ENCODE measurements at places on chromosomes 1 and 21.

GRCh38 chr1:32900956-32901822, at the start of gene TMEM54:
Gene TMEM54 (minus strand): TSS chr1:32901389. CDS start chr1:32901238, 151 bp downstream.
- no peak for DNase-seq

DNA sequence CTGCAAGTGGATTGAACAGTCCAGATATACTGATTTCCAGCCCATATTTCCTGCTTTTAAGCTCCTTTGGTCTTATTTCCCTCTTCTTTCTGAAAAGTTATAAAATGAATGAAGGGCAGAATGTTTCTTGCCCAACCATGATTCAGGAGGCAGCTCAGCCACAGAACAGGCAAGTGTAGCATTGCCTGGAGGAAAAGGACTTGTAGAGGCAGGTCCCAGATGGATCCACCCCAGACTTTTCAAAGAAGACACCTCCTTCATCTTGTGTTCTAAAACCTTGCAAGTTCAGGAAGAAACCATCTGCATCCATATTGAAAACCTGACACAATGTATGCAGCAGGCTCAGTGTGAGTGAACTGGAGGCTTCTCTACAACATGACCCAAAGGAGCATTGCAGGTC, at the start of gene CLCA2:
Gene CLCA2, plus strand, starts transcription at position 299 of the 400 bp plus-strand sequence. Its CDS starts 77 bp downstream, at position 376.
- DNase-seq = no peak

- DNase-seq = no peak
Observed at GRCh38 chr1:116832932-116833578, 76.7 kb upstream of the PTGFRN start.

- peak; percentile 62 for DNase-seq
Observed at GRCh38 chr1:228172591-228173527, 7.3 kb downstream of the IBA57 start.

- DNase-seq = no peak
Observed at GRCh38 chr21:44905728-44906090, 15.0 kb downstream of the ITGB2 start.

GRCh38 chr1:116377541-116378529, 4.8 kb downstream of the ATP1A1 start:
- peak; percentile 90 for DNase-seq

DNA sequence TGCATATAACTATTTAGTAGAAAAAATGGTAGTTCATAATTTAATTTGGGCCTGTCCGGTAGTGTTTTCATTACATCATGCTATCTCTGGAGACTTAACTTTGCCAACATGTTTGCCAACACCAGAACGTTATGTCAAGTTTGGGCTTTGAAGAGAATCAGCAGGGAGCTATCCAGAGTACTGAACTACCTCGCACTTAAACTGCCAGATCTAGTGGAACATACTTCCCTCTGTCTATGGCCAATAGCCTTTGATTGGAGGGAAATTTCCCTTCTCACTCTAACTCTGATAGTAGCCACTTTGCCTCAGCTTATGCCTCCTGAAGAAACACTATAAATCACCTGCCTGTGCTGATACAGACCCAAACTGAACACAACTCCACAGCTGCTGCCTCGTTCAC, 10.0 kb downstream of the LRRC53 start:
- no peak for DNase-seq

DNA sequence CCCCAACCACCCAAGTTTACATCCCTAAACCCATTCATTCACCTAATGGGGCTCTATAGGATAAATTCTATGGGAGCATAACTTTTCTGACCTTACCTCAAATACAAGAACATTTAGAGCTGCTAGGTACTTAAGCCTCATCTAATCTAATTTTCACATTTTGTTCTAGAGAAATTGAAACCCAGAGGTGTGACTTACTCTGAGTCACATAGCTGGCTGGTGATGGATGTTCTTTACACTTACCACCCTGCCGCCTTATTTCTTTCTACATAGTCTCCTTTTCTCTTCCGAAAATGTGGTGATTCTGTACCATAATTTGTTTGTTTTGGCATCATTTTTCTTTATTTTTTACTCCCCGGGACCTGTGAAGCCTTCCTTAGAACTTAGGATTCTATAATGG, 20.3 kb downstream of the TIPRL start:
- DNase-seq = no peak

GRCh38 chr21:15722591-15723324, 7.0 kb upstream of the USP25 start:
- no peak for DNase-seq

GRCh38 chr1:7198664-7199063, 413.4 kb downstream of the CAMTA1 start:
- DNase-seq = peak; percentile 41

DNA sequence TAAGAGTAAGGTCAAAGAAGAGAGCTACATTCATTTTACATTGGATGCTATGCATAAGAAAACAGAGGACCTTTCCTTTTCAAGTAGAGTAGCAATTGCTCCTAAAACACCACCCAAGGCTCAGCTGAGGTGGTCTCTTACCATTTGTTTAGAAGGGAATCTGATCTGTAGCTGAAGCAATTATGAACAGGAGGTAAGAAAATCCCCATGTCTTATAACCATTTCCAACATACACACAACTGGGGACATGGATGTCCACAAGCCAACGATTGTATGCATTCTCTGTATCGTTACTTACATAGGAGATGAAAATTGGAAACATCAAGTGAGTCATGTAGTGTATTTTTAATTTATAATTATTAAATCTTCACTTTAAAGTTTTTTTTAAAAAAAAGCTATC, 132.0 kb downstream of the AKT3 start:
- DNase-seq = no peak

DNA sequence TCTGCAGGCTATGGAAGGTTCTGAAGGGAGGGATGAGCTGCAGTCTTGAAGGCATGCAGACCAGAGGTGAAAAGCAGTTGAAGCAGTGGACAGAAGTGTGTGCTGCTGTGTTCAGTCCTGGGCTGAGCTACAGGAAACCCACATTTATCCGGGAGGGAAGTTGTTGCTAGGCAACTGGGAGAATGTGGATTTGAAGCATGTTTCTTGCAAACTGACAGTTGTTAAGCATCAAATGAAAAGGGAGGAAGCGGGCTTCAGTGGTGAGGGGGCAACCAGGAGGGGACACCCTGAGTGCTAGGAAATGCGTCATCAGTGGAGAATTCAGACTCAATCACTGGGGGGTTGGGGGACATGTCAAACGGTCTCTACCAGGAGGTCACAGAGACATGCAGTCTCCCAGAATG, 28.7 kb downstream of the ABCA4 start:
- DNase-seq = no peak

GRCh38 chr1:182602935-182603645, 1.1 kb downstream of the RGS16 start:
- DNase-seq = no peak

DNA sequence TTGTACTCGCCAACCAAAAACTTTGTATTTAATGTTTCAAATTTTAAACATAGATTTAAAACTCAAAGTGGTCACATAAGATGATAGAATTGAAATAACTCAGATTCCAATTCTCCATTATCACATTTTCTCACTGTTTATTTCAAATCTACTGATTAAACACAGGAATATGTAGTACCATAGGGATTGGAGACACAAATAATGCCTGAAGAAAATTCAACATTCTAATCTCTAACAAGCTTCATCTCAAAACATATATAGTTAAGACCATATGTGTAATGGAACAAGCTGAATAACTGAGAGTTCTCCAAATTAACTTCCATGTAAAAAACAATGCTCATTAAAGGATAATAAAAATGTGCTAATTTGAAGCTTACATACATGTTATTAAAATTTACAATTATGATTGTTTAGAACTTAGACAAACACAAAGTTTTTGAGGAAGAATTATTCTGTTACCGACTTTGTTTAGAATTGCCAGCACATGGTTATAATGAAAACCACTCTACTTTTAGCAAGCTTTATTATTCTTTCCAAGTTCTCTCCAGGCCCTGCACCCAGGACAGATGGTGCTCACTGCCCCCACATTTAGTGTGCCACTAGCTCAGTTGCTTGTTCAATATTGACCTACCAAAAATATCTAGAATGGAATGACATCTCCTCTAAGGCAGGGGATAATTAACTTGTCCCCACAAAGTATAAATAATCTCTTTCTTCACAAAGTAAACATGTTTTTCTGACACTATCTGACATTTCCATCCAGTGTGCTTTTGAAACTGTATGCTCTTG, 467.2 kb downstream of the TTLL7 start:
- no peak for DNase-seq

- DNase-seq = no peak
Observed at GRCh38 chr1:169724168-169724567, 9.7 kb downstream of the SELE start.

DNA sequence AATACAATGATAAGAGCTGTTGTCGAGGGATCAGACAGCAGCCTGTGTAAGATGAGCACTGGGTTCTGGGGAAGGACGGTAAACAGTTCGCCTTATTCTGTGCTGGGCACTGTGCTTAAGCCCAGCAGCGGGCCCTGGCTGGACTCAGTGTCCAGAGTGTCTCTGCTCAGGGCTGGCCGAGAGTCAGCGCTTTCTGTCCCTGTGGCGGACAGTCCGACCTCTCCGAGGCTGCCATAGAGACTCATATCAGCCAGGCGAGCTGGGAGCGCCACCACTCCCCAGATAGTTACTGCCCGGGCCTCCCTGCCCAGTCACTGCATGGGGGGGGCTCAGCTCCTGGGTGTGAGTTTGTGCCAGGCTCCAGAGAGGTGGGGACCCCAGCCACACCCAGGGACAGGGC, 14.7 kb upstream of the NPHP4 start:
- DNase-seq = peak; percentile 66

DNA sequence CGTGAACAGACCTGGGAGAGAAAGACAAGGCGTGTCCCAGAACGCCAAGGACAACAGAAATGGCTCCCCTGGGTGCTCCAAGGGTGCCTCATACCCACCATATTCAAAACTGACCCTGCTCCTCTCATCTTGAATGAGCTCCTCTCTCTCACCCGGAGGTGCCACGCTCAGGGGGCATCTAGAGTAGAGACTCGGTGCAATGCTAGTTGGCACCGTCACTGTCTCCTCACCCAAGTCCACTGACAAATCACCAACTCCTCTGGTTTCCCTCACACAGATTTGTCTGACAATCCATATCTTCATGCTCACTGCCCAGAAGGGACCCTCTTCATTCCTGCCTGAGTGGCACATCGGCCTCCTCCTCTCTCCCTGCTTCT, 5.0 kb downstream of the TMEM125 start:
- DNase-seq = peak; percentile 34

GRCh38 chr1:208644401-208645160, 400.4 kb upstream of the PLXNA2 start:
- no peak for DNase-seq

DNA sequence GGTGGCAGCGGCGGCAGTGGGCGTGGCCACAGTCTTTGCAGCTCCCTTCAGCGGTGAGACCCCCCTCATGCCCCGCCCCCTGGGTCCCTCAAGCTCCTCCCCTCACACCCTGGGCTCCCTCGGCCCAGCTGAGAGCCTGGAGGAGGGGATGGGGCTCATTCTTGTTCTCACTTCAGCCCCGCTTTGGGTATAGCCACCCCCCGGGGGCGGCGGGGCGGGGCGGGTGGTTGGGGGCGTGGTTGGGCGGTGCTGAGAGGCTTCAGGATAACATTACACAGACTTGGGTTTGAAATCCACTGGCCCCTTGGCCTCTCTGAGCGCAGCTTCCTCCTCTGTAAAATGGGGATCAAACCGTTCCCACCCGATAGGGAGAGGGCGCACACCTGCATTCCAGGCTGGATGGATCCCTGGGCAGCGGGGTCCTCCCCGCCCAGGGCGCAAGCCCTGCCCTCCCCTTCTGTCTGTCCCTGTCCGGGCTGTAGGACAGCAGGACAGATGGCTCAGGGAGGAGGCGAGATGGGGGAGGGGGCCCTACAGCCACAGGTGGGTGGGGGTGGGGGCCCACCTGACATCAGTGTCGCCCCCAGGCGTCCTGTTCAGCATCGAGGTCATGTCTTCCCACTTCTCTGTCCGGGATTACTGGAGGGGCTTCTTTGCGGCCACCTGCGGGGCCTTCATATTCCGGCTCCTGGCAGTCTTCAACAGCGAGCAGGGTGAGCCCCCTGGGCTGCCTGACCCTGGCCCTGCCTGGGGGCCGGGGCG, 5.1 kb downstream of the CLCNKA start:
- DNase-seq = no peak

- DNase-seq = no peak
Observed at GRCh38 chr1:5390504-5390903, 601.7 kb downstream of the NPHP4 start.

GRCh38 chr1:199688133-199688676, 339.3 kb upstream of the NR5A2 start:
- DNase-seq = no peak

DNA sequence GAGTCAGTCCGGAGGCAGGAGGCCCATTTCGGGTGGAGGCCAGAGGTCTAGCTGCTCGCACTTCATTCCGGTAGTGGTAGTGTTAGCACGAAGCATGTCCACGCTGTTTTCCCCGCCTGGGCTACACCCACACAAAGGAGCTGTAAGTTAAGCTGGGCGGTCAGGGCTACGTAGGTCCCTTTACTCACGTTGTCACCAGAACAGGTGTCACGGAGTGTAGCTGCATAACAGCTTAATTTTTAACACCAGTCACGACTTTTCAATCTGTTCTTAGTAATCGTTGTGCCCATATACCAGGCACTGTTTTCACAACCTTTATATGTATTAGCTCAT, 15.6 kb downstream of the HLX start:
- DNase-seq = no peak

- DNase-seq = no peak
Observed at GRCh38 chr1:95537176-95537575, 303.2 kb downstream of the RWDD3 start.

DNA sequence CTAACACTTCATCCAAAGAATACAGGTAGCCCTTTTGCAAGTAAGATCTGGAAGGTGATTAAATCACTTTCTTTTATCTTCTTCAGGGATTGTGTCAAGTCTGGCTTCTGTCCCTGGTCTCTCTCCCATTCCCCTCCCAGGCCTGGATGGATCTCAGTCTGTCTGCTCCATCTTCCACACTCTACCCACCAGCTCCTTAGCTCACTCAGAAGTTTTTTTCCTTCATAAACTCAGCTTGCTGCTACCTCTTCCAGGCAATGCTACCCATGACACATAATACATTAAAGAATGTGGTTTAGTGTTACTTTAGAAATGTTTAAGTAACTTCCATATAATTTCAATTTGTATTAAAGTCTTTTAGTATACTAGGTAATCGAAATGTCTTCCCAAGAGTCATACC, 133.1 kb downstream of the AKT3 start:
- no peak for DNase-seq

Data from posterior vena cava (tissue), 2 donors.